ENCODE measurements at places on chromosomes 11 and 22.

GRCh38 chr22:44580176-44581095 lies 82.4 kb upstream of the RTL6 start:
- no peak for DNase-seq

DNA sequence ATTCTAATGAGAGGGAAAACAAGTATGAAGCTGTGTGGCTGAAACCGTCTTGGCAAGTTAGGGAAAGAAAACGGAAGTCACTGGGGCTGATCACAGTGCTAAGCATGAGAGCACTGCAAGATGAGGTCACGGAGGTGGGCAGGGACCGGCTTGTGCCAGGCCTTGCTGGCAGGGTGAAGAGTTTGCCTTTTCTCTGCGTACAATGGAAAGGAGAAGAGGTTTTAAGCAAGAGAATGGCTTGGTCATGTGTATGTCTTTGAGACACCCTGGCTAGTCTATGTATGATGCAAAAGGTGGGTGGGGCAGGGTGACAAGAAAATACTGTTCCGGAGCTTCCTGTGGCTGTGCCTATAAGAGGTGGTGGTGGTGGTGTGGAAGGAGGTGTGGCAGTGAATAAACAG lies 567.9 kb downstream of the NTM start:
- no peak for DNase-seq

GRCh38 chr11:95245038-95245437 lies 14.0 kb upstream of the SESN3 start:
- DNase-seq, result no peak

DNA sequence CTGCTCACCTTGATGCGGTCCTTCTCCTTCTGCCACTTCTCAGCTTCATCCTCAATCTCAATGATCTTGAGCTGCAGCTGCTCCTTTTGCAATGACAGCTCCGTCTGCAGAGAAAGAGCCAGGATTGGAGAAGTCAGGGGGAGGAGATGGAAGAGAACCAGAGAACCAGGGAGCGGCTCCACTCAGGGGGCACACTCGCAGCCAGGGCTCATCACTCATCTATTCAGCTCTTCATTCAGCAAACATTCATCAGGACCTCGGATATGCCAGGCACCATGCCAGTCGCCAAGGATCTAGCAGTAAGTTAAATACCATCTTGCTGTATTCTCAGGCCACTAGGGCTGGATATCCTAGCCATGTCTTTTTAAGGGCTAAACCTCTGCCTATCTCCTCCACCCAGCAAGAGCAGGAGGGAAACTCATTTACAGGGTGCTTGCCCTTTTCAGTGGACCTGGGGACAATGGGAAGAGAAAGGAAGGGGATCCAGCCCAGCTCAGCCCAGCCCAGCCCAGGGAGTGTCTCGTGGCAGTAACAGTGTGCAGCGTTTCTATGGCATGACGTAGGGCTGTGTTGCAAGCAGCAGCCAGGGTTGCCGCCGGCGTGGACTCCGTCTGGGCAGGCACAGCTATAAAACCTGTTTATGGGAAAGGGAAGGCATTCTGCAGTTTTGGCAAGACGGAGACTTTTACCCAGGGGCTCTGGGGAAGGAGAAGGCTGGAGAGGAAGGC lies 9.4 kb downstream of the TRIM29 start:
- DNase-seq, result no peak

- DNase-seq, result peak; percentile 29
These were observed 4.7 kb upstream of the SHISA8 start for GRCh38 chr22:41919357-41920224.

GRCh38 chr11:7522121-7522520 lies 8.3 kb downstream of the PPFIBP2 start:
- DNase-seq, result no peak

DNA sequence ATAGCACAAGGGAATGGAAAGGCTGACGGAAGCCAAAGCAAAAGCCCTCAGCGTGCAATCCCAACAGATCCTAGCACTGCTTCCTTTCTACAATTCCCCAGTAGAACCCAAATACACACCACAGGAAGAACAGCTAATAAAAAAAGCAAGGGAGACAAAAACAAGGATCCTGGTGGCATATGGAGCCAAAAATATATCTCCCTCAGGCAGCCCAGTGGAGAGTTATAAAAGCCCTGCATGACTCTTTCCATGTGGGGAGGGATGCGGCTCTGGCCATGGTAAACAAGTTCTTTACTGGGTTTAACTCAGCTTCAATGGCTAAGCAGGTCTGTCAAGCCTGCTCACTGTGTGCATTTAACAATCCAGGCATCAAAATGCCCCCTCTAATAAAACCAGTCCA lies 88.1 kb downstream of the PIWIL4 start:
- DNase-seq, result no peak

GRCh38 chr11:449889-450808 lies at the start of gene PTDSS2:
Gene PTDSS2, plus strand, starts transcription at chr11:450279. Its CDS starts 177 bp downstream, at chr11:450456.
- DNase-seq, result peak; percentile 88

DNA sequence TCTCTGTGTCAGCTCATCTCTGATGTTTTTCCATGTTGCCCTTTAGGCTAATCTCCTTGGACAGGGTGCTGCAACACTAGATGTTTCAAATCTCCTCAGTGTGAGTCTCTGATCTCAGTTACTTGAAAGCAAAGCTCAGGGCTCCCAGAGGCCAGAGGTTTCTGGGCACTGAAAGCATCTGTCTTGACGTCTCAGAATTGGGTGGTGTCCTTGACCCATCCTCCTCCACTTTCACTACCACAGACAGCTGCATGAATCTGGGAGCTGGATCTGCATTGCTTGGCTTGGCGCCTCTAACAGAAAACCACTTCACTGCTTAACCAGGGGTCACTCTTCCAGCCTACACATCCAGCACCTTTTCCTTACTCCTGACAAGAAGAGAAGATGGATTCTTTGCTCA lies 399.4 kb downstream of the NXPE2 start:
- DNase-seq, result no peak

- no peak for DNase-seq
These were observed 18.3 kb upstream of the CRY2 start for GRCh38 chr11:45828996-45829395.

- DNase-seq, result no peak
These were observed 65.5 kb downstream of the GGTLC2 start for GRCh38 chr22:22709719-22710445.

DNA sequence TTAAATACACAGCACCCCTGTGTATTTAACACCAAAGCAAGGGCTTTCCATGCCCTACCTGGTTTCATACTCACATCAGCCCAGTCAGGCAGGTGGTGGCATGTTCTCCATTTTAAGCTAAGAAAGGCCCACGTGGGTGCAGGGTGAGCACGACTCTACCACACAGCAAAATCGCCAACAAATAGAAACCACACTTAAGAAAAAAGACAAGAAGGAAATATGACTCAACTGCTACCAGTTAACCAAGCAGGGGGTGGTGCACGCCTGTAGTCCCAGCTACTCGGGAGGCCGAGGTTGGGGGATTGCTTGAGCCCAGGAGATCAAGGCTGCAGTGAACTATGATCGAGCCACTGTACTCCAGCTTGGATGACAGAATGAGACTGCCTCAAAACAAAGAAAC lies 35.2 kb upstream of the TFIP11 start:
- DNase-seq, result no peak

- DNase-seq, result no peak
These were observed 7.3 kb upstream of the TP53I11 start for GRCh38 chr11:44957776-44958564.

GRCh38 chr11:25902476-25902875 lies 429.5 kb upstream of the ANO3 start:
- DNase-seq, result no peak

DNA sequence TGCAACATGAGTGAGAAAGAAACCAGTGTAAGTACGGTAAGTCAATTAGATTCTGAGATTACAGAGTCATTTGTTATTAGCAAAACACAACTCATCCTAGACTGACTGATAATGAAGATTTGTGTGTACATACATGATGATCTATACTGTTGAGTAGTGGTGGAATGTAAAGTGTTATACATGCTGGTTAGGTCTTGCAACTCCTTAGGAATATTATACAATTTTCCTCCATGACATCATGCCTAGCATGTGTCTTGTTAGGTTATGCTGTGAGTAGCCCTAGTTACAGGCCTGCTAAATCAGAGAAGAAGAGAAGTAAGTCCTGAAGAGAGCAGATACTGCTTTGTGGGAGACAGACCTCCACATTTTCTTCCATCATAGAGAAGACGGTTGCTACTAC lies 880.6 kb downstream of the LUZP2 start:
- no peak for DNase-seq

GRCh38 chr11:2149460-2149859 lies 10.3 kb upstream of the IGF2 start:
- DNase-seq, result no peak

DNA sequence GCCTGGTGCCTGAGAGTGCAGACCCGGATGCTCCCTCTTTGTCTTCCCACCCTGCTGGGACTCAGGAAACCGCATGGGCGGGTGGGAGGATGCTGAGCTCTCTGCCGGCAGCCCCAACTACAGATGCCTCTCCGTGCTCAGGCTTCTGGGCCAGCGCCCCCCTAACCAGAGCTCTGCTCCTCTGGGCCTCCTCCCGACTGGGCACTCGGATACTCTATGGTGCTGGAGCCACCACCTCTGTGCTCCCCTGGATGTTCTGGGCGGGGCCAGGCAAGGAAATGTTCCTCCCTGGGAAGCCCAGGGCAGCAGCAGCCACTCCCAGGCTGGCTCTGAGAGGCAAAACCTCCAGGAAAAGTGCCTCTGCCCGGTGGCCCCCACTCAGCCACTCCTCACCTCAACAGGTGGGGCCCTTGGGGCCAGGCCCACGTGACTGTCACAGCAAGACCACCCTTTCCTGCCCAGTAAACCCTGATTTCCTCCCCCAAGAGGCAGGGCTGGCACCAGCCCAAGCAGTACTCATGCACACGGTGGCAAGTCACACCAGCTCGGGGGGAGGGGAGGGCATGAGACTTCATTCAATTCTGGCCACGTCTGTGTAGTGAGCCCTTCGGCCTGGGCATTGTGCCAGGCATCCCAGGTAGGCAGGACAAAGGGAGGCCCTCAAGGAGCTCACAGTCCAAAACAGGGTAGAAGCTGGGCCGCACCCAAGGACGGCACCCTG lies 54.7 kb upstream of the TCF20 start:
- peak; percentile 66 for DNase-seq

GRCh38 chr11:128664317-128664716 lies 29.6 kb upstream of the FLI1 start:
- no peak for DNase-seq

DNA sequence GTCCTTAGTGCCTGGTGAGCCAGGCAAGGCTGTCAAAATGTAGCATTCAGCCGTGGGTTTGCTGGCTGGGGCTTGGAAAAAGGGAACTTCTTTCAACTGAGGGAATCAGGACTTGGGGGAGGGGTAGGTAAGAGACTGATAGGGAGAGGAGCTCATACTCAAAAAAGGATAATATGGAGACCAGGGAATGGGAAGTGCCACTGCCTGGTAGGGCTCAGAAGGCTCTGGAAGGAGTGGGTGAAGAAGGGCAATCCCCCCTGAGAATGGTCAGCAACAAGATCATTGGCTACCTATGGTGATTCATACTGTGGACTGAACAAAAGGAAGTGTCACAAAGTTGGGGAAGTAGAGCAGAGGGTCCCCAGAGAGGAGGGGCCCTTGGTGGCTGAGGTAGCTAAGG lies 1.9 kb downstream of the CNGA4 start:
- no peak for DNase-seq

GRCh38 chr11:16771350-16772140 lies 33.1 kb downstream of the C11orf58 start:
- no peak for DNase-seq

DNA sequence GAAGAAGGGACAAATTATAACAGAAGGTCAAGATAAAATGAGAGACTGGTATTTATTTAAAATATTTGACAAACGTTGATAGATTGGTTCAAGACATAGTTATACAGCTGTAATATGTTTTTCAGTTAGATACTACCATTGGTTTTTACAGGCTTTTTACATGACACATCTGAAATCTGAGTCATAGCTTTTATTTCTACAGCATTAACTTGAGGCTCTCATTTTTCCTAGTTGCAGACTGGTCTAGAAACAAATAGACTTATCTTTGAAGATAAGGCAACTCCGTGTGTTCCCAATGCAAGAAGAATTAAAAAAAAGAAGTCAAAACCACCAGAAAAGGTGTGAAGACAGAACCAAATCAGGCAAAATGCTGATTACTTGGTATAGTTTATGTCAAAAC lies 31.3 kb downstream of the CEP57 start:
- no peak for DNase-seq

GRCh38 chr11:2673250-2673610 lies 26.6 kb downstream of the KCNQ1OT1 start:
- DNase-seq, result no peak

- no peak for DNase-seq
These were observed 28.4 kb upstream of the RAB38 start for GRCh38 chr11:88203604-88204003.

DNA sequence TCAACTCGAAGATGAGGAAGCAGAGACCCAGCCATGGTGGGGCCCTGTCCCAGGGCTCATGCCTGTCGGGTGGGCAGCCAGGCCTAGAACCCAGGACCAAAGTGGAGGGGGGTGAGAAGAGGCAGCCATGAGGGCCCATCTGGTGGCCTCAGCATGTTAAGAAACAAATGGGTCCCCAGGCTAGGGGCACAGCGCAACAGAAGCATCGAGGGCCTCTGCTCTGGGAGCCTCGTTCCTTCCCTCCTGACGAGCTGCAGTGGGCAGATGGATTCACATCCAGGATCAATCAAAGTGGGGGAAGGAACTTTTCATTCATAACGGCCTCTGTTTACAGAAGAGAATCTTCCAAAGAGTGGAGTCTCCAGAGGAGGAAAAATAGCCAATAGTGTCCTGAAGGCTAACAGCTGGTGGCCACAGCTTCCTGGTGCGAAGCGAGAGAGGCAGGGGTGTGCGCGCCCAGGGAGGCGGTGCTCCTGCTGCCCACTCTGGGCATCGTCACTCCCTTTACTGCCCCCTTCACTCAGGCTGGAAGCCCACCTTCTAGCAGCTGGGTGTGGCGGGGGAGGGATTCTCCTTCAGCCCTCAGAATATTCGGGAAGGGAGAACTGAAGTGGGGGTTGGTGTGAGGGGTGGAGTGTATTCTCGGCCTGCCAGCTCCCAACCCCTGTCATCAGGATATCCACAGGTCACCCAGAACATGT lies 4.3 kb downstream of the CBX7 start:
- no peak for DNase-seq

DNA sequence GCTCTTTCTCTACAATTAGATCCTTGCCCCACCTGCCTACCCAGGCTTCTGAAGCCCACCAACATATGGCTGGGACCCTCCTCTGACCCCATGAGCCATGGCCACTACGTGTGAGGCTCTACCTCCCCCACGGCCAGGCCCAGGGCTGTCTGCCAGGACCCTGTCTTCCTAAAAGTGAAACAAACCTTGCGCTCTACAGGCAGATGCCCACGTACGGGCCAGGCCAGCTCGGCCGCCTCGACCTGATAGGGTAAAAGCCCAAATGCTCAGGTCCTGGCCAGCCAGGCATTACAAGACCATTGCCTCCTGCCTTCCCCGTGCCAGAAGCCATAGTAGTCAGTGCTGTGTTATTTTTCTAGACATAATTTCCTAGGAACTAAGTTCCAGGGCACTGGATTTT lies 1496.4 kb downstream of the BRD1 start:
- no peak for DNase-seq

- no peak for DNase-seq
These were observed 56.2 kb downstream of the NFAM1 start for GRCh38 chr22:42375982-42376381.

- DNase-seq, result peak; percentile 41
These were observed 17.3 kb downstream of the TRAF6 start for GRCh38 chr11:36492724-36493304.

- no peak for DNase-seq
These were observed 8.2 kb downstream of the GGT5 start for GRCh38 chr22:24236656-24237055.

All from NCI-H1436 (cell line).